ENCODE measurements at places on chromosomes 7 and 10. TPM values are rescaled to one million over a fixed set of nuclear protein-coding genes. Genes with fewer than 3 reads are reported as not detected.

Gene NSUN5
- 55.8 TPM for total RNA-seq

Gene ADAP1
- 5.8 TPM for total RNA-seq

Gene DHX32
- total RNA-seq: 15.6 TPM

Gene MYPN
- not detected for total RNA-seq

Gene PIP4K2A
- total RNA-seq: 60.9 TPM

Gene CTTNBP2
- total RNA-seq: 30.9 TPM

Gene CALHM3
- total RNA-seq: 0.17 TPM

Gene CTAGE4
- 9.8 TPM for total RNA-seq

Gene GPR22
- not detected for total RNA-seq

Gene ADAM12
- total RNA-seq: 0.19 TPM

Gene NKX1-2
- 34.9 TPM for total RNA-seq

Gene PRR15
- total RNA-seq: 7.9 TPM

All from H1 (cell line).